ENCODE measurements at places on chromosomes 2 and 18. TPM values are rescaled to one million over a fixed set of nuclear protein-coding genes. Genes with fewer than 3 reads are reported as not detected.
A peak's percentile ranks its signal among the peaks of the same experiment; 100 is the strongest.

DNA sequence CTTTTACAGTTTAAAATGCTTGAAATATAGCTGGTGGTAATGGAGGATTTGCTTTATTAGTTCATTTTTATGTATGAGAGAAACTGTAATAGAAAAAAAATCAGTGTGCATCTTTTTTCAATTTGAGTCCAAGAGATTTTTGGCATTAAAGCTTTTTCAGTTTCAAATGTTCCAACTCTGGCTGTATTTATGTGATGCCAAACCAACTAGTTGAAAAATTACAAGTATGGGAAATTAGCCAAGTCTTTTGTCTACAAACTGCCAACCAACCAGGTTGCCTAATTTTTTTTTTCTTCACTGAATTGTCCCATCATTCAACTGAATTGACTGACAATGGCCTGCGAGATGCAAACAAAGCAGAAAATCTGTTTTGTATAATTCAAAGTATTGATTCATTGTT lies 95.7 kb downstream of the ICOS start:
- H3K36me3 ChIP-seq: no peaks in the 10 kb centered on the region
- H3K27ac ChIP-seq: no peak overlapping the region
- DNase-seq: no peak
- no peaks in the 10 kb centered on the region for H3K4me1 ChIP-seq

GRCh38 chr2:218733171-218734021 lies 22.8 kb downstream of the TTLL4 start:
- H3K27ac ChIP-seq: no peak overlapping the region
- H3K4me3 ChIP-seq: no peak overlapping the region
- H3K27me3 ChIP-seq: no peaks in the 10 kb centered on the region
- peak; percentile 63 for DNase-seq

- H3K4me3 ChIP-seq: no peak overlapping the region
- no peaks in the 10 kb centered on the region for H3K36me3 ChIP-seq
- no peak for DNase-seq
- H3K27me3 ChIP-seq: no peaks in the 10 kb centered on the region
These were observed 544.1 kb upstream of the CDH7 start for GRCh38 chr18:65206551-65207260.

- peaks cover 5% of the 10 kb centered on the region for H3K4me1 ChIP-seq
- no peaks in the 10 kb centered on the region for H3K36me3 ChIP-seq
- no peak for DNase-seq
These were observed 158.4 kb upstream of the FHL2 start for GRCh38 chr2:105557021-105557920.

DNA sequence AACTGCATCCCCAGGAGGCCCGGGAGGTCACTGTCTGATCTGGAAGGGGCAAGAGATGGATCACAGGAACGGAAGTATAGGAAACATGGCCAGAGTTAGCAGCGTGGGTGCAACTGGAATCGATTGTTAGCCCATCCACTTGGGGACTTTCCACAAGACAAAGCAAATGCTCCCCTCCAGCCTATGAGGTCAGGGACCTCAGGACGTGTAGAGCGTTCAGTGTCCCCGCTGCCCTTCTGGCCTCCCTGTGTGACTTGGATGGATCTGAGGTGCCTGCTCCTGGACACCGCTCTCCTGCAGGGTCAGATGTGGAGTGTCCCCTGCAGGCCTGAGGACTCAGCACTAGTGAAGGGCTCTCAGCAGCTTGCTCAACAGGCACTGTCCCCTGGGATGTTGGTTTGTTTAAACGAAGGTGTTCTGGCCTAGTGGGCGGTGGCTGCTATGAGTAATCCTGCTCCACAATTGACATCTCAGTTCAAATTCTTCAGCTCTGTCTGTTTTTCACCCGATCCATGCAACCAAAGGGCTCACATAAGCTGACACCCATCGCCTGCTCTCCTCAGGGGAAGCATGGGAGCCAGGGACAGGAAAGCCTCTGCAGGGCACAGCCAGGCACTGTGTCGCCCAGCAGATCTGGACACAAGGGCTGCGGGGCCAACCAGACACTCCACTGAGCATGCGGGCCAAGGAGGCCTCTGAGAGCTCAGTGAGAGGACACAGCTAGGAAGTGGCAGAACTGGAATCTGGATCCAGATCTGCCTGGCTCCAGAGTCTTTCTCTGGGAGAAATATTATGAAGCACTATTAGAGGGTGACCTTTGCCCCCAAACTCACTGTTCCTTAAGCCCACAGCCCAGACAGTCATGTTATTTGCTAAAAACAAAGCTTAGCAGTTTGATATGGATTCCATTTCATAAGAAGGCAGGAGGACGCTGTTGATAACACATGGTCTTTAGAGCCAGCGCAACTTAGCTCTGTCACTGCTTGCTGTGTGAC lies 78.5 kb downstream of the RHOB start:
- H3K27me3 ChIP-seq: peaks cover 3% of the 10 kb centered on the region
- no peaks in the 10 kb centered on the region for H3K36me3 ChIP-seq
- H3K27ac ChIP-seq: no peak overlapping the region
- H3K4me1 ChIP-seq: peaks cover 21% of the 10 kb centered on the region

DNA sequence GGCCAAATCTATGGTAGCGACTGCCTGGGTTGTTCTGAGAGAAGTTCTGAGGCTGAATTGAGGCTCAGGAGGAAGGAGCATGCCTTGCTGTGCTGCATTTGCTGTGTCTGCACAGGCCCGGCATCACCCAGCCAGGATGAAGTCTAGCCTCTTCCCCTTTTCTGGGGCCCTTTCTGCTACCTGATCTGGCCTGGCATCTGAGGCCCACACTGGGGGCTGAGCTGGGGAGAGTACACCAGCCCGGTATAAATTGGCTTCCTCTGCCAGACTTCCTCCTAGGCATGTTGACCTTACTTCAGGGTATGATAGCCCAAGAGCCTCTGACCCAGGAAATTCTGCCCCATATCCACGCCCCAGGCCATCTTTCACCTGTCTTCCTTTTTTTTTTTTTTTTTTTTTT lies 30.0 kb downstream of the MRPL35 start:
- no peaks in the 10 kb centered on the region for H3K36me3 ChIP-seq
- no peak overlapping the region for H3K27ac ChIP-seq
- no peak overlapping the region for H3K4me3 ChIP-seq

- H3K27ac ChIP-seq: no peak overlapping the region
- no peaks in the 10 kb centered on the region for H3K27me3 ChIP-seq
- H3K4me1 ChIP-seq: no peaks in the 10 kb centered on the region
- no peak for DNase-seq
These were observed 161.5 kb upstream of the KCNJ3 start for GRCh38 chr2:154537024-154537423.

- H3K4me1 ChIP-seq: peaks cover 3% of the 10 kb centered on the region
- no peak overlapping the region for H3K4me3 ChIP-seq
These were observed 234.8 kb downstream of the SOX11 start for GRCh38 chr2:5926871-5927512.

GRCh38 chr18:8673256-8674209 lies 31.8 kb upstream of the MTCL1 start:
- no peak overlapping the region for H3K4me3 ChIP-seq
- no peak for DNase-seq

GRCh38 chr2:54630858-54631497 lies 92.5 kb upstream of the EML6 start:
- H3K36me3 ChIP-seq: peaks cover 68% of the 10 kb centered on the region

- H3K4me3 ChIP-seq: no peak overlapping the region
- H3K4me1 ChIP-seq: peaks cover 10% of the 10 kb centered on the region
- DNase-seq: no peak
- no peak overlapping the region for H3K27ac ChIP-seq
- H3K27me3 ChIP-seq: no peaks in the 10 kb centered on the region
These were observed 17.8 kb downstream of the MTCL1 start for GRCh38 chr18:8722946-8723820.

DNA sequence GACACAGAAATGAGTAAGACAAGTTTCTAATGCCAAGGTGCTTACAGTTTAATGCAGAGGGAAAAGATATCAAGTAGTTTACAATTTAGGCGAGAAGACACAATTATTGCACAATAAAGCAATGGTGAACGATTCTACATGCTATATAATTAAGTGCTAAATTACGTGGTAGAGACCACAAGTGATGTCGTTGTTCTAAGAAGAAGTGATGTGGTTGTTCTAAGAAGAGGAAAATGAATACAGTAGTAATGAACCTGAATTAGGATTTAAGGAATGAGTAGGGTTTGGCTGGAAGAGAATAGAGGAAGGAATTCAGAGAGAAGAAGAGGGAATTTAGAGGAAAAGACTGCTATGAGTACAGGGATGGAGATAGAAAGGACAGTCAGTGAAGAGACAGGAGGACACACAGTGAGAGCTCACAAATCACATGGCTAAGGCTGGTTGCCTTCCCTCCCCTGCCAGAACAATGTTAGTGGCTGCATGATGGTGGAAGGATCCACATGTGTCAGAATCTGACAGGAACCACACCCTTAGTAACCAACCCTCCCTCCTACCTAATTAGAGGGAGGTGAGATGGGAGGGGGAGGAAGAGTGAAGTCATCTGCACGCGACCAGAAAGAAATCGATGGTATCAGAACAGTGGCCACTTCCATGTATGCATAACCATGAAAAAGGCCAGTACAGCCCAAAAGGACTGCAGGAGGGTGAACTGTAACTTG lies 44.7 kb downstream of the M1AP start:
- H3K4me1 ChIP-seq: peaks cover 4% of the 10 kb centered on the region
- H3K27me3 ChIP-seq: peaks cover 30% of the 10 kb centered on the region
- no peak overlapping the region for H3K27ac ChIP-seq
- H3K36me3 ChIP-seq: no peaks in the 10 kb centered on the region
- no peak overlapping the region for H3K4me3 ChIP-seq
- DNase-seq: no peak

The FZD7 gene
- total RNA-seq: 61.5 TPM

The HRH4 gene
- 0.17 TPM for total RNA-seq

The EPHA4 gene
- total RNA-seq: 30.1 TPM

The MYO5B gene
- total RNA-seq: 7.2 TPM

The ONECUT2 gene
- 6.2 TPM for total RNA-seq

The PLEKHB2 gene
- total RNA-seq: 100 TPM

The ATP5MC3 gene
- 289 TPM for total RNA-seq
